Chondrocyte (in vitro differentiated cells): ENCODE measurements at places on chromosomes 12 and 14.

- no peak for DNase-seq
Measured at GRCh38 chr12:1324910-1325309, 269.5 kb downstream of the FBXL14 start.

- peak; percentile 75 for DNase-seq
Measured at GRCh38 chr14:104316723-104317491, 178.5 kb downstream of the KIF26A start.

GRCh38 chr12:105948331-105948730 lies 190.4 kb downstream of the NUAK1 start:
- DNase-seq, result no peak

DNA sequence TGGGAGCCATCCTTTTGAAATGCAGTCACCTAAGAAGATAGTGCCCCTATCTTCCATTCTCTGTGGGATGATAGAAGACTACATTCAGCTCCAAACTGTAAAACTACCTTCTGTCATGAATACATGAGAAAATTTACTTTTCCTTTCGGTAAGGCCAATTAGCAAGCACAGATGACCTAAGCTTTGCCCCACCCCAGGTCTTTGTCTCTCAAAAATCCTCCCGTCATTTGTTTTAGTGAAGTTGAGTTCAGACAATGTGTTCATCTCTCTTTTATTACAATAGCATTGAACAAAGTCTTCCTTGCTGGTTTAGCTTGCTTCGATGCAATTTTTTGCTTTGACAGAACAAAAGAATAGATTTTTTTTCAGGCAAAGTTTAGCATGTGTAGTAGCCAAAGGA lies 18.2 kb upstream of the FSCB start:
- no peak for DNase-seq

DNA sequence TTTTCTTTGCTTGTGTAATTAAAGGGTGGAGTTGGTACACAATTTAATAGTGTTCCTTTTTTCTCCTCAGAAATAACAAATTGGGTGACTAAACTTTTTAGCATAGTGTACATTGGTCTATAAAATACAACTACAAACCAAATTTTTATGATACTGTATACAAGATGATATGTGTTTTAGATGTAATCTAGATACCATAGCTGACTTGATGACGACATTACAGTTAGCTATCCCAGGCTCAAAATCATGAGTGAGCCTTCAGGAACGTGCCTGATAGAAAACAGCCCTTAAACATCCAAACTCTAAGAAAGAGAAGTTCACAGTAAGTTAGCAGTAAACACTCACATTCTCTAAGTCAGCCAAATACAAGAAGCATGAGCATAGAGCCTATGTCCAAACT lies 99.0 kb upstream of the SSTR1 start:
- DNase-seq, result no peak

DNA sequence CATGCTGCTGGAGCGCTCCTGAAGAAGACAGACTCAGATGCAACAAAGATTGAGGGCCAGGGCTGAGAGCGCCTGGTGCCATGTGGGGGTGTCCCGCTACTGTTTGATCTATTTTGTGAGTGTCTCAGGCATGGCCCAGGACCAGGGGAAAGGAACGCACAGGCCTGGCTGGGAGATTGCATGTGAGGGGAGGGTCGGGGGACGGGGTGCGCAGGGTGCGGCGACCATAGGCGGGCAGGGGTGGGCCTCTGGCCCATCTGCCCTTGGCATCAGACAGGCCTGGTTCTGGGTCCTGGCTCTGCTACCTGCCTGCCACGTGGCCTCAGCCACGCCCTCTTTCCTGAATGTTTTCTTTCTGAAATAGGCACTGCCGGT lies 47.5 kb downstream of the BEGAIN start:
- peak; percentile 69 for DNase-seq

GRCh38 chr12:53097207-53097563 lies 282 bp upstream of the IGFBP6 start:
- DNase-seq, result no peak

GRCh38 chr14:70098250-70098809 lies 90.4 kb downstream of the SLC8A3 start:
- DNase-seq, result no peak
